ENCODE measurements at places on chromosomes 11 and 22.

GRCh38 chr11:23103416-23103815, 243.1 kb upstream of the CCDC179 start:
- no peak for DNase-seq

GRCh38 chr11:83158357-83158786, 1.4 kb downstream of the PCF11 start:
- DNase-seq, result no peak

DNA sequence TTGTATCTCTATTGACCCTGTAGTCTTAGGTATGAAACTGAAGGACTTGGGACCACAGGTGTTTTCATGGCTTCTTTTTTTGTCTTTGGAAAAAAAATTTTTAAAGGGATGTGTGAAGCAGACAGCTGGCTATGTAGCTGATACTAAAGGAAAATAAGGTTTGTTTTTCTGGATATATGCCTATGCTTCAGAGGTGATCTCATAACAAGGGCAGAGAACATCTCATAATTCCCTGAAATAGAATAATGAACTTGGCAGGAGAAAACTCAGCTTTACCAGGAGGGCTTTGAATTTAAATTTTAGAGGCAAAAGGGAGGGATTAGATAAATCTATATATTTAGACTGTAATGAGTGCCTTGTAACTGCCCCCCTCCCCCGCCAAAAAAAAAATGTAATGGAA, 714.9 kb downstream of the OPCML start:
- DNase-seq, result no peak

DNA sequence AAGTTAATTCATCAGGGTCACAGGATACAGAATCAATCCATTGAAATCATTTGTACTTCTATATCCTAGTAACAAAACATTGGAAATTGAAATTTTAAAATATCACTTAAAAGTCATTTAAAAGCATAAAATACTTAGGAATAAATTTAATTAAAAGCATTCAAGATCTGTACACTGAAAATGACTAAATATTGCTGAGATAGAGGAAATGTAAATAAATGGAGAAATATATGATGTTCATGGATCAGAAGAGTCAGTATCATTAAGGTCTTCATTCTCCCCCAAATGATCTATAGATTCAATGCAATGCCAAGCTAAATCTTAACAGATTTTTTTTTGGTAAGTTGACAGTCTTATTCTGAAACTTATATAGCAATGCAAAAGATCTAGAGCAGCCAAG, 49.8 kb downstream of the RRP8 start:
- no peak for DNase-seq

GRCh38 chr11:15539645-15540044, 424.9 kb downstream of the INSC start:
- DNase-seq, result no peak

DNA sequence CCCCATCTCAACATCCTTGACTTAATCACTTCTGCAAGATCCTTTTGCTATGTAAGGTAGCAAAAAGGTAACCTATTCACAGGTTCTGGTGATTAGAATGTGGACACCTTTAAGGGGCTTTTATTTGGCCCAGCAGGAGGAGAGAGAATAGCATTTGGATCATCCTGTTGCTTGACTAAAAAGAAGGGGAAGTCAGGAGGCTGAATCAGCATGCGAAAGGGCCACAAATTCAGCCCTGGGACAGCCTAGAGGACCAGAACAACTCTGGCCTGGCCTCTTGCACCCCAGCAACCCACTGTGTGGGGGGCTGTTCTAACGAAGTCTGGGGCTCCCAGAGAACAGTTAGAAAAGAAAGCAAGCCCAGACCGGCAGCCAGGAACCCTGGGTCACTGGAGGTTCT, 3.2 kb upstream of the HMOX1 start:
- no peak for DNase-seq

DNA sequence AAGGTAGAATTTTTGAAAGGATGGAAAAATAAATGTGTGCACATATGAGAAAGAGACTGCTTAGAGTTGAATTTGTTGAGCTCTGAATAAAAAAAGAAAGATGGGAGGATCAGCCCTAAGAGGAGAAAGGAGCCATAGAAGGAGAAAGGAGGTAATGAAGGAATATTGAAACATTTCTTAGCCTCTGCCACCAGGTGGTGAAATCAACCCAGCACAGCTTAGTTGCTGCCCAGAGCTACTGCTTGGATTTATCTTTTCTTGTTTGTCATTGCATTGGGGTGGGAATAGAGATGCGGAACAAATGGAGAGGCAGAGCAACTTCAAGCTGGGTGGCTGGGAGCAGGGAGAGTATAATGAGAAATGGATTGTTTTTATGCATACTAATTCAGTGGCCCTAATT, 80.4 kb downstream of the SERGEF start:
- DNase-seq, result no peak
